Esophagus squamous epithelium (tissue), 5 donors: ENCODE measurements at places on chromosomes 1 and 21.

DNA sequence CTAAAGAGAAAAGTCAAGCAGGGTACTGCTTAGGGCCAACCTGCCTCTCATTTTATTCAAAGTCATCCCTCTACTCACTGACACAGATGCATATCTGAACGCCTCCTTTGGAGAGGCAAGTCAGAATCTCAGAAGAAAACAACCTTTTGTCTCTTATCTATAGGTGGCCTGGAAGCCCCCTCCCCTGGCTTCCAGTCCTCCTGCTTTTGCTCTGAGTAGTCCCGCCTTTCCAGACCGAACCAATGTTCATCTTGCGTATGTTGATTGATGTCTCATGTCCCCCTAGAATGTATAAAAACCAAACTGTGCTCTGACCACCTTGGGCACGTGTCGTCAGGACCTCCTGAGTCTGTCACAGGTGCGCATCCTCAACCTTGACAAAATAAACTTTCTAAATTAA is 81.8 kb downstream of the WDR4 start:
- DNase-seq, result no peak

- no peak for DNase-seq
Measured at GRCh38 chr1:41280202-41281032, 38.3 kb upstream of the SCMH1 start.

- DNase-seq, result no peak
Measured at GRCh38 chr21:43885721-43886120, 20.7 kb downstream of the AGPAT3 start.

DNA sequence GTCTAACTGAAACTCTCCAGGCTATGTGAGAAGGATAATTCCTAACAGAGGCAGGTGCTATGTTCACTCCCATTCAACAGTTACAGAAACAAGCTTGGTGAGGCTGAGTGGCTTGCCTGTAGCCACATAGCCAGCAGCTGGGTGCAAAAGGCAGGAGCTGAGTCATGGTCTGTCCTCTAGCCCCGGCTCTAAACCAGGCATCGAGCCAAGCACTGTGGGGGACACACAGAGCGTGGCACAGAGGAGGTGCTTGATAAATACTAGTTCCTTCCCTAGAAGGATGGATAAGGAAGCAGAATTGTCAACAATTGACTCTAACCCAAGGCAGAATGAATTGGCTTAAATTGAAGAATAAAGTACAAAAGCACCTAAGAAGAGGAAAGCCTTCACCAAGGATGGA is 10.4 kb upstream of the KCNA2 start:
- no peak for DNase-seq

DNA sequence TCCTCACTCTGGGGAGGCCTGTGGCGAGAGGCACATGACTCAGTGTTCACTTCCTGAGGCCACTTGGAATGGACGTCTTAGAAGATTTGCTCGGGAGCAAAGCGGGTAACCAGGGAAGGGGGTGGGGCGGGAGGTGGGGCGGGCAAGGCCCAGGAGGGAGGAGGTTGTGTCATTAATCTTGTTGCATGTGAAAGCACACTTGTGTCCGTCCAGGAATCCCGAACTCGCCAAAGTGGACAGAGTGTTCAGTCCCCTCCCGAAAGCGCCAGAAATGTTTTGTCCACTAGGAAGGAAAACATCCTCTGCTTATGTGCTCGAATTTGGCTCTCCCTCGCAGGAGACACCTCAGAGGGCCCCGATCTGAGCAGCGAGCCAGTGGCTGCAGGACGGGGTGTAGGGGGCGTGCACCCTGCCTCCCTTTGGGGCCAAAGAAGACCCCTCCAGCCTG is 84.2 kb downstream of the SPSB1 start:
- no peak for DNase-seq

DNA sequence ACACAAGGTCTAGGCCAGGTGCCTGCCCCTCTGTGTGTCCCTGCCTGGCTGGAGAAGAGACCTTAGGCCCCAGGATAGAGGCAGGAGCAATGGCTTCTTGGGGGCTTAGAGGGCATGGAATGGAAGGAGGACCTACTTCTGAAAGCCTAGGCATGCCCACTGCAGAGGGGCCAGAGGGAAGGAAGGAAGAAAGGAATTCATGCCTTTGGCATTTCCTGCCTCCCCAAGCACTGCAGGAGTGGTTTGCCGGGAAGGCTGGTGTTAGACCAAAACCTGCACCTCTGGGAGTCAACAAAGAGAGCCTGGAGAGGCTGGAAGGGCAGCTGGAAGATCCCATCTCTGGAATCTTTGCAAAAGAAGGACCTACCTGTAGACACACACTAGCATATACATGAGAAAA is 50.7 kb upstream of the KCNE2 start:
- DNase-seq, result no peak

DNA sequence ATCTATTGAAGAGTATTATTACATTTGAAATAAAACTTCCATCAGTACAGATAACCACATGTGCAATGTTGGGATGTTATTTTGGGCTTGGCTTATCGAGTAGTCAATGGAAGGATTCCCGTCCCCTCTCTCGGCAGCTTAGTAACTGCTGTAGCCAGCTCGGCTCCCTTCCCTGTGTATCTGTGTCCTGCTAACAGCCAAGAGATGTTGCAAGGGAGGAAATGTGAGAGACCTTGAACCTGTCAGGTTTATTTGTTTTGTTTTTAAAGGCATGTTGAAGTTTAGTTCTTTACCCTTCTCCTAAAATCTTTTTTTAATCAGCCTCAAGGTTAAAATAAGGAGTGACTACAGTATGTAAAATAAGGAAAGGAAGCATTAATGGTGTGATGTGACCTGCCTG is 13.6 kb upstream of the TARS2 start:
- no peak for DNase-seq

DNA sequence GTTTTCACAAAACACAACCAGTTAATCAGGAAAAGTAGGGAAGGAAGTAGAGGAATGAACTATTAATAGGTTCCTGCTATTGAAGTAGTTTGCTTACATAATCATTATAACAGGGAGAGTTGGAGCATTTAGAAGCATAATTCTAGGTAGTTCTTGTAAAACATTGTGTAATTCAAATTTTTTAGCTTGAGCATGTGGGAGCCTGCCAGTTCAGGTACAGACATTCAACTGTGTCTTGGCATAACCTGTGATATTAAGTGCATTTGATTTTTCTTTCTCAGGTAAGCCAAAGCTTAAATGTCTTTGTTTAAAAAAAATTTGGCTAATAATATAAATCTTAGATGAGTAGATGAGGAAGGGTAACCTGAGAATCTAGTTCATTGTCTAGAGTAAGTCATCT is 3.4 kb downstream of the YTHDF2 start:
- no peak for DNase-seq

GRCh38 chr21:16568661-16569060 is 838.9 kb downstream of the USP25 start:
- no peak for DNase-seq

DNA sequence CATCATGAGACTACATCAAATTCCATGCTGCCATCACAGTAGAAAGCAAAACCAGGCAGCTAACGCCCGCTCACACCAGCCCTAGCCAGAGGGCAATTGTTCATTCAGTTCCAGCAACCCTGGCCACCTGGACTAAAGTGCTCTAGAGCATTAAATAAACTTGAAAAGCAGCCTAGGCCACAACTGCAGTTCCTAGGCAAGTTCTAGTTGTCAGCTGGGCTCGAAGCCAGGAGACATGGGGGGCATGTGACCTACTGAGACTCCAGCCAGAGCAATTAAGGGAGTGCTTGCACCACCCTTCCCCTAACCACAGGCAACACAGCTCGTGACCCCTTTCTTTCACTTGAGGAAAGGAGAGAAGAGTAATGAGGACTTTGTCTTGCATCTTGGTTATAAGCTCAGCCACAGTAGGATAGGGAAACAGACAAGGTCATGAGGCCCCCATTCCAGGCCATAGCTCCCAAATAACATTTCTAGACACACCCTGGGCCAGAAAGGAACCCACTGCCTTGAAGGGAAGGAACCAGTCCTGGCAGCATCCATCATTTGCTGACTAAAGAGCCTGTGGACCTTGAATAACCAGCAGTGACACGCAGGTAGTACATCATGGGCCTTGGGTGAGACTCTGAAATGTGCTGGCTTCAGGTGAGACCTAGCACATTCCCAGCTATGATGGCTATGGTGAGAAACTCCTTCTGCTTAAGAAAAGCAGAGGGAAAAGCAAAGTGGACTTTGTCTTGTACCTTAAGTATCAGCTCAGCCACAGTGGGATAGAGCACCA is 77.0 kb downstream of the ZZZ3 start:
- no peak for DNase-seq

DNA sequence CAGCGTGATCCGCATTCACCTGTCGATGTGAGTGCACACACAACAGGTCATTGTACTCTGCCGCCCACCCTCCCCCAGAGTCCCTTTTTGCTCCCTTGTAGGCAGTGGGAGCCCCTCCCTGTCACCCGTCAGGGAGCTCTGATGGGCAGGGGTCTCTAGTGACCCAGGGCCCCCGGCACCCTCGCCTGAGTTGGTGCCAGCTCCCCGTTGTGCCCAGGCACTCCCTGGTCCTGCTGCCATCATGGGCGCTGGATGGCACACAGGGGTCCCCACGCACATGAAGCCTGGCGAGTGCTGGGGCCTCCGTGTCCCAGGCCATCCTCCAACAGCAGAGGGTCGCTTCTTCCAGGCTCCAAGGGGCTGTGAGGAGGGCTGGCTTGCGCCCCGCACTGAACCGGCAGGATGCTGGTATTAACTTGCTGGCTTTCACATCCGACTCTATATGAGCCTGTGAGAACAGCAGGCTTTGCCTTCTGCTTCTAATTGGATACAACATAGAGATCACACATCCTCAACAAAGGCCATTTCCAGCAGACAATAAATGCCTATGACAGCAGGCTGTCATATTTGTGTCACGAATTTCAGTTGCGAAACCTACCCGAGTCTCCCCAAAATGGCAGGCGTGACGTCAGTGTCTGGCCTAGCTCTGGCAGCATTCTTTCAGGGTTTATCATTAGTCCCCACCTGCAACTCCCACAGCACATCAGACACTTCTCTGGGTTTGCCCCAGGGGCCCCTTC is 35.4 kb downstream of the KIAA1614 start:
- no peak for DNase-seq

- no peak for DNase-seq
Measured at GRCh38 chr1:175267716-175268416, 75.3 kb upstream of the KIAA0040 start.

DNA sequence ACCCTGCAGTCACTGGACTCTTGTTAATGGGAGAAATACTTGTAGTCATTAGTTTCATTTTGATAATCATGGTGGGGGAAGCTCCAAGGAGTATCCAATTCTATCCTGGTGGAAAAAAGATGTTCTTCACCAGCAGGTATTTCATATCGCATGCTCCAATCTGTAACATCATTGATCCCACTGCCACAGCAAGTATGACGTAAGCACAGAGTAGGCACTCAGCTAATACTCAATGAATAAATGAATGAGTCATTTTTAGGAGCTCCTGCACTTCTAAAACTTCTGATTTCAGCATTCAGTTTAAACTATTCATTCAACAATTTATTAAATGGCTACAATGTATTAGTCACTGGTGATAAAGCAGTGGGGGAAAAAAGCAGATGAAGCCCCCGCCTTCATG is 30.3 kb downstream of the RXRG start:
- DNase-seq, result no peak

GRCh38 chr1:163271535-163271934 is 50.2 kb upstream of the NUF2 start:
- no peak for DNase-seq

GRCh38 chr1:29270929-29271521 is 34.7 kb downstream of the PTPRU start:
- DNase-seq, result no peak

GRCh38 chr21:41792711-41793110 is 25.9 kb upstream of the RIPK4 start:
- DNase-seq, result no peak

GRCh38 chr1:82597649-82598048 is 796.9 kb downstream of the ADGRL2 start:
- no peak for DNase-seq

DNA sequence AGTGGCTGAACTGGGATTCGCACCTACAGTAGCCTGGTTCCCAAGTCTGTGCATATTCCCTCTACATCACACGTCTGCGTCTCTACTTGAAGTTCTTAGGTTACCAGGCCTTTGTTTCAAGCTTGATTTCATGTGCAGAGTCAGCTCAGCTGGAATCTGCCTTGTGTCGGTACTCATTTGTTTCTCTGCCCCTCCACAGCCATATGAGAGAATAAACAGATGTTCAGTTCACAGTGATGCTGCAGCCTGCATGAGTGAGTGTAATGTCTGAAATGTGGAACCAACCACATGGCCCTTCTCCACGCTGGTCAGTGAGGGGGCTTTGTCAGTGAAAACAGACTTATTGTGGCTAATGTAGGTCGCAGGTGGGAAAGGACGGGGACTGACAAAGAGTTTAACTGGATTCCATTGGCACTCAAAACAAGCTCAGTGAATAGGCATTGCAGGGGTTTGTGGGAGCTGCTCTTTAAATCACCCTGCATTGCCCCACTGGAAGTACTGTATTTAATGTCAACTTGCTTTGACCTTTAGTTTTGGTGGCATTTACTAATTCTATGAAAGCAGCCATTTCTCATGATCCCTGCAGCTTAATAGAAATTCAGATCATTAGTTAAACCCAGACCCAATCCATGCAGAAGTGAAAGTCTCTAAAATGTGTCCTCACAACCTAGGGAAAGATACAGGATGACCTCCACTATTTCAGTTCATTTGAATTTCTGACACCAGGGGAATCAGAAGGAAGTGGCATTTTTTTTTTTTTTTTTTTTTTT is 136.4 kb upstream of the FAM78B start:
- DNase-seq, result no peak

- no peak for DNase-seq
Measured at GRCh38 chr1:240441669-240442068, 170.3 kb downstream of the GREM2 start.

- no peak for DNase-seq
Measured at GRCh38 chr1:3609769-3610526, 1.4 kb downstream of the MEGF6 start.

GRCh38 chr1:176602388-176603004 is 139.5 kb downstream of the PAPPA2 start:
- DNase-seq, result no peak

GRCh38 chr21:32278103-32278502 is 746 bp downstream of the MIS18A start:
- no peak for DNase-seq

- no peak for DNase-seq
Measured at GRCh38 chr1:36305915-36306209, 306 bp upstream of the SH3D21 start.

DNA sequence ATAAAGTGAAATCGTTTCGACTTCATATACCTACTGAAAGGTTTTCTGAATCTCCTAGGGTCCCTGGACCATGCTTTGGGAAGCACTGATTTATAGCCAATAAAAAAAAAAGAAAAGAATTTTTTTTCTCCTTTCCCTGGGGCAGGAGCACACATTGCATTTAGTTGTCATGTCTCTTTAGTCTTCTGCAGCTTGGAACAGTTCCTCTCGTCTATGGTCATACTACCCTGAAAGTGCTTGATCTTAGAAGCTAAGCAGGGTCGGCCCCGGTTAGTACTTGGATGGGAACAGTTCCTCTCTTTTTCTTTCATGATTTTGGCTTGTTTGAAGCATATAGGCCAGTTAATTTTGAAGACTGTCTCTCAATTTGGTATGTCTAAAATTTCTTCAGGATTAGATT is 3.7 kb upstream of the SERPINC1 start:
- DNase-seq, result no peak
